Endothelial cell of umbilical vein (primary cell): ENCODE measurements at places on chromosomes 6 and 20.

DNA sequence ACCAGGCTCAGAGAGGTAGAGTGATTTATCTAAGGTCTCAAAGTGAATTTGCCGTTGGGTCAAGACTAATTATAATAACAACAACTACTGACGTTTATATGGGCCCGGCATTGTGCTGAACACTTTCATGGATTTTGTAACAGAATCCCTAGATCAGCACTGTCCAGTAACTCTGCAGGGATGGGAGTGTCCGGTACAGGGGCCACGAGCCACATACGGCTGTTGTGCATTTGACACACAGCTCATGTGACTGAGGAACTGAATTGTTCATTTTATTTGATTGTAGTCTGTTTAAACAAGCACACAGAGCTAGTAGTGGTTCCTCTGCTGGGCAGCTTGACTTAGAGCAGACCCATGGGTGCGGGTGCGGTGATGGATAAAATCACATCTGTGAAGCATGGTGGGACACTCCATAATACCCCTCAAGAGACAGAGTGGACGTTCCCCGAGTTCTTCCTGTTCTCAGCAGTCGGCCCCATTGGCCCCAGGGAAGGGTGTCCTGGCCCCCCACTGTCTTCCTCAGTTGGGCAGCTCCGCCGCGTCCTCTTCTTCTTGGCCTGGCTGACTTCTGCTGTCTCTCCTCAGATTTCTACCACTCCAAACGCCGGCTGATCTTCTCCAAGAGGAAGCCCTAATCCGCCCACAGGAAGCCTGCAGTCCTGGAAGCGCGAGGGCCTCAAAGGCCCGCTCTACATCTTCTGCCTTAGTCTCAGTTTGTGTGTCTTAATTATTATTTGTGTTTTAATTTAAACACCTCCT is 6.8 kb downstream of the CDKN1A start:
- peaks cover 17% of the 10 kb centered on the region for H3K4me1 ChIP-seq
- H3K4me3 ChIP-seq, result no peak overlapping the region
- no peaks in the 10 kb centered on the region for H3K27me3 ChIP-seq

DNA sequence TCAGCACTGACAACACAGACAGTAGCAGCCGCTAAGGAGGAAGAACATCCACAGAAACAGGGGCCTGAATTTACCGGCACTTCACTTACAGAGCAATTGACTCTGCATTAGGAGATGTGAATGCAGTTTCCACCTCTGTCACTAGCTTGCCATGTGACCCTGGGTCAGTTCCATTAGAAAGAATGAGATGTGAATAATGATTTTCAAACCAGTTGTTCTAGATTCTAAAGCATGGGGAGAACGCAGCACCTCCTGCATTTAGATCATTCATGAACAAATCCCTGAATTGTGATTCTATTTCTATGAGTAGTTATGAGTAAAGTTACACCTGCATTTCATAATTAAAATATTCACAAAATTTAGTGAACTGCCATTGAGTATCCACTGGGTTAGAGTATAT is 197.3 kb upstream of the EXOC2 start:
- no peak for DNase-seq
- H3K4me3 ChIP-seq, result no peak overlapping the region
- H3K27ac ChIP-seq, result no peak overlapping the region
- no peaks in the 10 kb centered on the region for H3K4me1 ChIP-seq

- no peak for DNase-seq
- H3K36me3 ChIP-seq, result no peaks in the 10 kb centered on the region
- no peak overlapping the region for H3K27ac ChIP-seq
- H3K4me3 ChIP-seq, result no peak overlapping the region
- H3K4me1 ChIP-seq, result peaks cover 11% of the 10 kb centered on the region
- H3K27me3 ChIP-seq, result no peaks in the 10 kb centered on the region
Measured at GRCh38 chr20:32682508-32682987, 8.8 kb upstream of the C20orf203 start.

DNA sequence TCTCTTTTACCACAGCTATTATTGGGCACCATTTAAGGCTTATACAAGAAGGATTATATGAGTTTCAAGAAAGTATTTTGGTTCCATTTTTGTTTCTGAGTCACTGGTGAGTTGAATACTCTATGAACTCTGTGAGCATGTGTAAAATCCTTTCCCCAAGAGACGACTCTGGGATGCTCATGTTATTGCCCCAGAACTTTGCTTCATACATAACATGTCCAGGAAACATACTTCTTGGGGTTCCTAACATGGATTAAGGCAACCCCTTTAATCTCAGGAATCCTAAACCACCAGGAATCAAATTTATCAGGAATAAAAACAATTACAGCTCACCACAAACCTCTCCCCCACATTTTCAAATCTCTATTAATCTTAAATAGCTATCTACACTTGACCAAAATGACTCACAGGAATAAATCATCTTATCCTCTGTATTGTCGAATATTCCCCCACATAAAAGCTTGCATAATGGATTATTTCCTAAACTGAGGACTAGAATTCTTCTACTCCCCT is 117.5 kb upstream of the COL21A1 start:
- no peaks in the 10 kb centered on the region for H3K36me3 ChIP-seq
- H3K4me1 ChIP-seq, result peaks cover 77% of the 10 kb centered on the region
- H3K27me3 ChIP-seq, result no peaks in the 10 kb centered on the region
- peak overlapping the region; percentile 16 for H3K27ac ChIP-seq

- no peak overlapping the region for H3K27ac ChIP-seq
- peaks cover 4% of the 10 kb centered on the region for H3K27me3 ChIP-seq
- no peak for DNase-seq
- no peak overlapping the region for H3K4me3 ChIP-seq
- H3K36me3 ChIP-seq, result no peaks in the 10 kb centered on the region
Measured at GRCh38 chr20:62711703-62712101, 3.1 kb downstream of the NTSR1 start.

DNA sequence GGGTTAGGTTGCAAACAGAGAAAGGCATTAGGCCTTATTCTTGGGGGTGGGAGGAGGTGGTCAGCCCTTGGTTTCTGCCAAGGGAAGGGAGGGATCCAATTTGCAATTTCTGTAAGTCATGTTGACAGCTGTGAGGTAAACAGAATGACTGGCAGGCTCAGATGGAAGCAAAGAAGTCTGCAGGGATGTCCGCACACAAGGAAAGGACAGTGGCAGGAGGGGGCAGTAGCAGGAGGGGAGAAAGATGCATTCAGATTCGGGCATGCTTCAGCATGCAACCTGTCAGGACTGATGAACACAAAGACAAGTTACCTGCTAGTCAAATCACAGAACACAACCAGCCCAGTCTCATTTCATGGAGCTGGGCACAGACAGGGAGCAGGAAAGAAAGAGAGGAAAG is 217.9 kb upstream of the FOXA2 start:
- no peaks in the 10 kb centered on the region for H3K36me3 ChIP-seq
- no peak overlapping the region for H3K27ac ChIP-seq

- no peaks in the 10 kb centered on the region for H3K27me3 ChIP-seq
- no peak overlapping the region for H3K27ac ChIP-seq
- no peak for DNase-seq
- H3K36me3 ChIP-seq, result no peaks in the 10 kb centered on the region
Measured at GRCh38 chr6:24854077-24854666, 55.5 kb upstream of the ARMH2 start.

DNA sequence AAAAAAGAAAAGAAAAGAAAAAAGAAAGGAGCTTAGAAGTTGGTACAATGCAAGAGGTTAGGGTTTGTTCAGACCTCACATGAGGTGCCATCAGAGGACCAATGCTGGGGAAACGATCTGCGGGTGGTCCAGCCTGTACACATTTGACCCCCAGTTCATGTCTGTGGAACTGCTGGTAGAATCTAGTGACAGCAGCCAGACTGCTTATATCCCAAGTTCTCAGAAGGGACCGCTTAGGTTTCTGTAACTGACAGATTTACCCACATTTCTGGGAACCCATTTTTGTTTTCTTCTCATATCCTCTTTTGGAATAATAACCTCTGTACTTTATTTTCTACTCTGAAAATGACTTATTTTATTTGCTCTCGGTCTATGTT is 4.7 kb downstream of the PPP1R18 start:
- H3K36me3 ChIP-seq, result peaks cover 4% of the 10 kb centered on the region
- H3K27ac ChIP-seq, result peak overlapping the region; percentile 94
- no peaks in the 10 kb centered on the region for H3K27me3 ChIP-seq
- DNase-seq, result no peak

DNA sequence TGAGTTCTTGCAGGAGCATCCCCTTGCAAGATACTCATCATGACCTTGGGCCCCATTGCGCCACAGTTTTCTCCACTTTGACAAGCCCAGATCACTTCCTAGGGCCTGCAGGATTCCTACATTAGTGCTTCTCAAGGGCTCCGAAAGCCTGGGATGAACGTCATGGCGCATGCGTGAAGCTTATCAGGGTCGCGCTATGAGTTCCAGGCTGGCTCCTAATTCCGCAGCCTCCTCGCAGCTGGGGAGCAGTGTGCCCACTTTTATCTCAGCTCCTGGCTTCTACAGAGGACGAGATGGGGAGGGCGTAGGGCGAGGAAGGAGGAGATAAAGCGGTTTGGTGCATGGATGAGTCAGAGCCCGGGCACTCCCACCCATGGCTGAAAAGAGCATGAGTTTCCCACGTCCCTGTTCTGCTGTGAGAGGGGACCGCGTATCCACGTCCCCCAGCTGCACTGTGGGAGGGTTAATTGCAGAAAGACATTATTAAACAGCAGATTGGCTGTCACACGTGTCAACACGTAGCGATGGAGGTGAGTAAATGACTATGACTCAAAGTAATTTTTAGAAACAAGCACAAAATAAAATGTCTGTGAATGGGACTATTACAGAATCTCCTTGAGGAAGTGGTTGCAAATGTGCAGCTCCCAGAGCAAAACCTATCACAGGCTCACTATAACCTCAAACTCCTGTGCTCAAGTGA is 72.9 kb upstream of the DSP start:
- DNase-seq, result peak; percentile 21
- no peak overlapping the region for H3K4me3 ChIP-seq
- H3K27ac ChIP-seq, result no peak overlapping the region

DNA sequence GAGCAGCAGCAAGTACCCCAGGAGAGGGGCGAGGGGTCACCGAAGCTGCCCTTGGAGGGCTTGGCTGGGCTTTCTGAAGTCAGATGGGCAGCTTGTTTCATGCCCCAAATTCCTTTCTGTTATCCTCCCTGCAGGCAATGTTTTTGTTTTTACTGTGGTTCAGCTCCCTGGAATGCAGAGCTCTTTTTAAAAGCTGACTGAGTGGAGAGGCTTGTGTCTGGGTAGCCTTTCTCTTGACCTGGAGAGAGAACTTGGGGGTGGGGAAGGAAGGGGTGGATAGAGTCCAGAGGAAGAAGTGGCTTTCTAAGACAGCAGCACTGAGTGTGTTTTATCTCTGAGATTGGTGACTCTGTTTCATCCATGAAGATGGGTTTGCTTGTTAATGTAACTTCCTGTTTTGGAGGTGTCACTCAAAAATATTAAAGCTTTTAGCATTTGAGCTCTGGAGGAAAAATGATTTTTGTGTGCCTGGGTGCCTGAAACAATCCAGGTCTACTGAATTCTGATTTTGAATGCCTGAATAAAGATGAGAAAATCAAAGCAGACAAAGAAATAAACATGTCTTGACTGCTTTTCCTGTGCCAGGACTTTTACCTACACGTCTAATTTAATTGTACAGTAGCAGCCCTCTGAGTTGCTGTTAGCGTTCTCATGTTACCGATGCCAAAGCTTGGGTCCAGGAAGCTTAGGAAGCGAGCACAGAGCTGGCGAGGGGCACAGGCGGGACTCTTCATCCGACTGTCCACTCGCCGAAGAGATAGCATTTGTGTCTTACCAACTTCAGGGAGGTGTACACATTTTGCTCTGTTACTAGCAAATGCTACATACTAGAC is 78.2 kb upstream of the EEF1E1 start:
- H3K4me3 ChIP-seq, result no peak overlapping the region
- no peaks in the 10 kb centered on the region for H3K36me3 ChIP-seq
- no peak overlapping the region for H3K27ac ChIP-seq
- H3K4me1 ChIP-seq, result peaks cover 10% of the 10 kb centered on the region

DNA sequence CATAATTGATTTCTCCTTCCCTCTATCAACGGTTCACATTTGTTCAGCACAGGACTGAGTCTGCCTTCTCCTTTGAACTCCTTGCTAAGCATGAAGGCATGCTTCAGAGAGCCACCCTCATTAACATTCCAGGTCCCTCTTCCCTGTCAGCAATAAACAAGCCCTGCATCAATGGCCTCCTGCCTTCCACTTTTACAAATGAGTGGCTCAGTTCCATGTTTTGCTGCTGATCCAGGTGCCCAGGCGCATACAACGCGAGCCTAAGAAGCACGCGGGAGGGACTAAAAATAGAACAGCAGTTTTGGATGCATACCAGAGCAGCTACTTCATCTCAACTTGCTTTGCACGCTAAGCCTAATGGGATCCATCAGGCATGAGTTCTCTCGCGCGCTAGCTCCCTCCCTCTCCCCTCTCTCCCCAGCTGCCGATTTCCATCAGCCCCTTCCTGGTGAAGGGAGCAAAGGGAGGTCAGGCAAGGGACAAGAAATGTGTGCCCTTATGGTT is 53.4 kb downstream of the TRAF3IP2 start:
- peak; percentile 89 for DNase-seq
- no peaks in the 10 kb centered on the region for H3K27me3 ChIP-seq
- H3K36me3 ChIP-seq, result no peaks in the 10 kb centered on the region
- no peak overlapping the region for H3K4me3 ChIP-seq

DNA sequence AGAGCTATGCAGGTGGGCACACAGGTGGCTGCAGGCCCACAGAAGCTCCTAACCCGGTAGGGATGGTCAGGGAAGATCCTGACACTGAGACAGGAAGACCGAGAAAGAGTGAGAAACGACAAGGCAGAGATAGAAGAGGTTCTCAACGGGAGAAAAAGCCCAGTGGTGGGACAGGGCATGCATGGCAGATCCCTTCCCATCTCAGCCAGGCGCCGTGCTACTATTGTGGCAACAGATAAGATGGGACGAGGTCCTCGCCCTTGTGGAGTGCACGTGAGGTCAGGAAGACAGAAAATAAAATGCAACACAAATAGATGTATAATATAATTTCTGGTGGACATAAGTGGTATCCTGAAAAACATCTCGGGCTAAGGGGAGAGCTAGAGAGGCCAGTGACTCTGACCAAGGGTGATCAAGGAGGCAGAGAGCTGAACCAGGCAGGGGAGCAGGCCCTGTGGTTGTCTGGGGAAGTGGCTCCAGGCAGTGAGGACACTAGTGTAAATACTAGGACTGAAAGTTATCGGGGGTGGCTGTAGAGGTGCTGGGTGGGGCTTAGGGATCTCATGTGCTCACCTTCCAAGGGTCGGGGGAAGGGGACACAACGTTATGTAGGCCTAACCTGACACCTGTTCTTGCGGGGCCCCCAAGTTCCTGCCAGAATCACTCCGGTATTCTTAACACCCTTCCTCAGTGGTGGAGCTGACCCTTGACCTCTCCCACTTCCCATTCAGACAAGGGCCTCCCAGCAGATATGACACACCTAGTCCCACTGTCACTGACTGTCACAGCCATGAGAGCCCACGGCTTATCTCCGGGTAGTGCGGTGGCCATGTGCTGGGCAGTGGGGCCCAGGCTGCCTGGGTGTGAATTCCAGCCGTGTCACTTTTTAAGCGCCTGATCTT is 1.0 kb downstream of the SRXN1 start:
- H3K27ac ChIP-seq, result peak overlapping the region; percentile 65
- peak overlapping the region; percentile 71 for H3K4me3 ChIP-seq
- no peak for DNase-seq
- peaks cover 4% of the 10 kb centered on the region for H3K27me3 ChIP-seq
